Foreskin fibroblast (primary cell): ENCODE measurements at places on chromosomes 2 and 18.
A peak's percentile ranks its signal among the peaks of the same experiment; 100 is the strongest.

- no peak for DNase-seq
These were observed 5.4 kb downstream of the FBXO11 start for GRCh38 chr2:47900857-47901256.

GRCh38 chr2:16240402-16240801 is 300.1 kb downstream of the MYCN start:
- DNase-seq = no peak

DNA sequence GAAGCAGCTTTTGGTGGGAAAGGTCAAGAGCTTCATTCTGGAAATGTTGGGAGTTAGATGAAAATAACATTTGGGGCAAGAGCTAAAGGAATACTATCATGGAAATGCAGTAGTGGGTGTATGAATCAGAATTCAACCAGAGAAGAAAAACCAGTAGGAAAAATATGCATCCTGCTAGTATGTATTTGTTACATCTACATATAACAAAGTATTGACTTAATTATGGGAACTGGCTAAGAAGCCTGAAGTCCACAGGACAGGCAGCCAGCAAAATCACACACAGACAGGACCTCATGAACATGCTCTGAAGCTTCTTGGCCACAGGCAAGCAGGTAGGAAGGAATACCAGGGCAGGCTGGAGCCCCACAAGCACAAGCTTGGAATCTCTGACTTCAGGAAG is 185.8 kb downstream of the FBXO15 start:
- DNase-seq = peak; percentile 36

- DNase-seq = no peak
These were observed 645.5 kb upstream of the ID2 start for GRCh38 chr2:8036366-8036765.

DNA sequence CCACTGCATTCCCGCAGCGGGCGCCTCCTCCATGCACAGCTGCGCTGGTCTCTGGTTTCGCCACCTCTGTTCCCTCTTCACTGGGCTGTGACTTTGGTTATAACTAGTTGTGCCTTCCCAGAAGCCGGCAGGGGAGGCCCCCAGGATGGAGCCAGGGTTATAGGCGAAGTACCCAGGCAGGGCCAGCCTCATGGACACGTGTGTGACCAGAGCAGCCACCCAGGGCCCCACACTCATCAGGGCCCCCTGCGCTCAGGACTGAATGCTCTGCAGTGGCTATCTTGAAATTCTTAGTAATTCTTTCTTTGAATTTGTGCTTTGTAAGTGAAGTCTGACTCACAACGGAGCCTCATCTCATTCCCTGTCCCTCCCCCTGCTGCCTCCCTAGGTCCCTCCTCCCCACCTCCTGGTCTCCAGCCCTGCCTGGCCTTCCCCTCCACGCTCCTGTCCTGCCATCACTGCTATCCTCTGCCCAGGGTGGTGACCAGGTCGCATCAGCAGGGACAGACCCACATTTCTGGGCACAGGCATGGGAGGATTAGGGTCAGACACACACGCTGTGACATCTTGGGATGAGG is 38.1 kb upstream of the LBH start:
- DNase-seq = no peak

DNA sequence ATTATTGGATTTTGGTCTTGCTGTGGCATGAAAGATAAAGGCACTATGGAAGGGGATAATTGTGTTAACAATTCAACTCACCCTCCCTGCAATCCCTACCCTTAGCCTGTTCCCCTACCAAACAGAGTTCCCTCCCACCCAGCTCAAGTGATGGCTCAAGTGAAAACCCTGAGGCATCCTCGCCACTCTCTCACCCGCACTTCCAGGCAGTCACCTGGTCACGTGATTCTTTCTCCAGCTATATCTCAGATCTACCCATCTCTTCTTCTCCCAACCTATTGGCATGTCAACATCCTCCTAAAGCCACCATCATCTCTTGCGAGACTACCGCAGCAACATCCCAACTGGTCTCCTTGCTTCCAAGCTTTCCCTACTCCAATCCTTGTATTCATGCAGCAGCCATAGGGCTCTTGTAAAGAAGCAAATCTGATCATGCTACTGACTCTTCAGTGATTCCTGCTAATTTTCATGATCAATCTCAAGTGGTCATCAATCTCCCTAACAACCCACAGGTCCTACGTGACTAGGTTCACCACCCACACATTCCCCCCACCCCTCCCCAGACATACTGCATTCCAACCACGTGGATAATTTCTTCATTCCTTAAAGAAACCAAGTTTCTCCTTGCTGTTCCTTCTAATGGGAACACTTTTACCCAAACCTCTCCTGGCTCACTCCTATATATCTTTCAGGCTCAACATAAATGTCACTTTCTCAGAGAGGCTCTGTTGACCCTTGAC is 66.7 kb downstream of the MBD2 start:
- DNase-seq = no peak

DNA sequence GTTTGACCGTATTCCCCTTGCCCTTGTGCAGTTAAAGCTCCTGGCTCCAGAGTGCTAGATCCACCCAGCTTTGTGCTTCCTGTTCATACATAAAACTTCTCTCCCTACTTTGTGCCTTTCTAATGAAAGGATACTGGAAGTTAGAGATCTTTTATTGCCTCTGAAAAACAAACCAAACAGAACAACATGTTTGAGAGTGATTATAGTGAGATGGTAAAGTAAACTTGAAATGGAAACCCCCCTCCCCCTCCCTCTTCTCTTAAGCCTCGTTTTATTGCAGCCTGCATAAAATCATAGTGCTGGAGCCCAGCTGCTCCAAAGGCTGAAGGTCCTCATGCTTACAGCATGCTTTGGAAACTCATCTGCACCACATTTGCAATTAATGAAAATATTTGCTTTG is 125.1 kb downstream of the TANC1 start:
- no peak for DNase-seq

DNA sequence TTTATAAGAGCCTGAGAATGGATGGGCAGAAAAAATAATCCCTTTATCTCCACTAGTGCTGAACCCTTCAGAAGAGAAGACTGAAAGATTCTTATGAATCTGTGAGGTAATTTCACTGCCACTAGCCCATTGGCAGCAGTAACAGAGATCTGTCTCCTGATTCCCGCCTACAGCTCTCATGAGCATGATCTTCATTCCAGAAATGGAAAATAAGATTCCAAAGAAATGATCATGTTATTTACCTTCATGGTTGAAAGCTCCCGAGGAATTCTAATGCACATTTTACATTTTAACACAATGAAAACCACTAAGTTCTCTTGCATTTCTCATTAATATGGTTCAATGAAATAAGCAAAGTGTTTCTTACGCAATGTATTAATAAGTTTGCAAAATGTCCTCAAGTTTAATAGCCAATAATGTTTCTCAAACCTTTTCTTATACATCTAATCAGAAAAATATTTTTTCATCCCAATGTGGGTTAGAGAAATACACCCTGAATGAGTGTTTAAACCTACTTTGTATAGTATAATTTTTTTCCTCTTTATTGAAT is 905.6 kb downstream of the TMEM182 start:
- DNase-seq = no peak

- DNase-seq = no peak
These were observed 132.7 kb downstream of the TSN start for GRCh38 chr2:121888189-121888557.

GRCh38 chr2:109720380-109721106 is 73.6 kb upstream of the RGPD5 start:
- no peak for DNase-seq

DNA sequence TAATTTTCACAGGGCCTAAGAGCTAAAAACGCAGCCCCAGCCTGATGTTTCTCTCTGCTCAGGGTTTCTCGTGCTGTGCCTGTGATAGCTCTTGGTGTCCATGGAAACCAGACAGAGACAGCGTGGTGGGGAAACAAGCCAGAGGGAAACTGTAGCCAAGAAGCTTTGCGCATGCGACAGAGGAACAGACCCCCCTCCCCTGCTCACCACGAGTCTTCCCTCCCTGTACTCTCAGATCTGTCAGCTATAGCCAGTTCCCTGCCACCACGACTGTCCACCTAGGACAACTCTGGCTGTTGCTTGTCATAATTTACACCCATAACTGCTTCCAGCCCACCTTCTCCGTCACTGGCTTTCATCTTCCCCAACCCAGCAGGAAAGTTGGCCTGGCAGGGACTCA is 13.2 kb upstream of the DNAJC27 start:
- DNase-seq = no peak

- DNase-seq = no peak
These were observed 439 bp upstream of the PLEKHH2 start for GRCh38 chr2:43636621-43637020.

- peak; percentile 90 for DNase-seq
These were observed 7.7 kb upstream of the DNMT3A start for GRCh38 chr2:25349397-25349796.

DNA sequence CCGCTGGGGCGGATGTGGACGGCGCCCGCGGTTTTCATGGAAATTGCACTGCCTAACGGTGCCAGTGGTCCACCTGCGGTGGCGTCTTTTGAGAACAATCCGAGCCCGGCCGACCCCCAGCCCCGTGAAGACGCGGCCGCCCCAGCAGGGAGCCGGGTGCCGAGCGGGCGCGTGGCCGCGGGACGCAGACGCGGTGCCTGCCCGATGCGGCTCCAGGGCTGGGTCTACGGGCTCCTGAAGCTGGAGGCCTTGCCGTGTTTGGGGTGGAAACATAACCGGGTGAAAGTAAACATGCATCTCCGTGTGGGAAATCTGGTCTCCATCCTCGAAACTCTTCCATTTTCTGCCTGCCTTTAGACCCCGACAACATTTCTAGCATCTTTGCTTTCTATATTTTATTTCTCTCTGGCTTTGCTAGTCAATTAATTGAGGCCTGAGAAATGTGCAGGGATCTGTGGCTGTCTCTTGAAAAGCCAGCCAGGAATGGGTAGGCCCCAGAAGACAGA is 572 bp downstream of the INPP4A start:
- DNase-seq = peak; percentile 48

DNA sequence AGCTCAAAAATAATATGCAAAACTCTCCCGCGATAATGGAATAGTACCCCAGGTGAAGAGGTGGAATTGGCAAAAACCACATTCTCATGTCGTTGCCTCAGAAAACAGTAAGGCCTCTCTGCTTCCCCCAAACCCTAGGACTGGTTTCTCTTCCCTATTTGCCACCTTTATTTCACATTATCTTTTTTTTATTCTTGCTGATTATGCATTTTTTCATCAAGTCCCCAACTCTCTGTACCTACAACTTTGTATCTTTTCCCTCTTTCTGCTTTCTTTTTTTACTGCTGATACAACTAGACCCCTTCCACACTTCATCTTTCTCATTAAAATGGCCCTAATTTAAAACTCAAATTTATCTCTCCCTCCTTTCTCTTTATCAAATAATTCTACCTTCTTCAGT is 1472.2 kb downstream of the SUCLG1 start:
- DNase-seq = no peak

- no peak for DNase-seq
These were observed 98.2 kb upstream of the TMEM178A start for GRCh38 chr2:39567507-39567906.
